ENCODE measurements at places on chromosomes 12 and 14.

GRCh38 chr12:95218150-95219133 lies 835 bp downstream of the VEZT start:
- DNase-seq: peak; percentile 61

DNA sequence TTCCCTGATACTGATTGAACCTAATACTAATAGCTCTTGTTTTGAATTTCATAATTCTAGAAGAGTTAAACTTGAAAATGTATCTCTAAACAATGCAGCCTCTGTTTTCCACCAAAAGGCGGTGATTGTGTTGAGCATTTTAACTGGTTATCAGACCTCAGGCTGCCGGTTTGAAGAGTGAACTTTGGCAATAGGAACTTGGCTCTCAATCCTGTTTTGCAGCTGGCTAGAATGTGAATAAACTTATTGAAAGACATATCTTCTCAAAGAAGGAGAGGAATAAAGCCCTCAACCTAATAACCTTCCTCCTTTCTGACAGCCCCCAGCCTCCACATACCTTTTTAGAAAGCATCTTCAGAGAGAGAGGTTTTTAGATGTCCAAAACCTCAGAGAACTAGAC lies 105.4 kb downstream of the SRGAP1 start:
- no peak for DNase-seq

DNA sequence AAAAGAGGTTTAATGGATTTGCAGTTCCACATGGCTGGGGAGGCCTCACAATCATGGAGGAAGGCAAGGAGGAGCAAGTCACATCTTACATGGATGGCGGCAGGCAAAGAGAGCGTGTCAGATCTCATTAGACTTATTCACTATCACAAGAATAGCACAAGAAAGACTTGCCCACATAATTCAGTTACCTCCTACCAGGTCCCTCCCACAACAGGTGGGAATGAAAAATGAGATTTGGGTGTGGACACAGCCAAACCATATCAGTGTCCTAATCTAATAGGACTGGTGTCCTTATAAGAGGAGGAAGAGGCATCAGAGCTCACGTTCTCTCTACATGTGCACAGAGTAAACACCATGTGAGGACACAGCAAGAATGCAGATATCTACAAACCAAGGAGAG lies 25.9 kb downstream of the DYRK2 start:
- no peak for DNase-seq

- DNase-seq: no peak
Measured at GRCh38 chr12:40171501-40171900, 53.3 kb upstream of the LRRK2 start.

GRCh38 chr12:93019212-93019927 lies 90.3 kb upstream of the EEA1 start:
- no peak for DNase-seq

GRCh38 chr12:68428724-68429501 lies 96.8 kb upstream of the MDM1 start:
- peak; percentile 61 for DNase-seq

GRCh38 chr12:92080911-92081285 lies 64.7 kb downstream of the BTG1 start:
- DNase-seq: peak; percentile 53

DNA sequence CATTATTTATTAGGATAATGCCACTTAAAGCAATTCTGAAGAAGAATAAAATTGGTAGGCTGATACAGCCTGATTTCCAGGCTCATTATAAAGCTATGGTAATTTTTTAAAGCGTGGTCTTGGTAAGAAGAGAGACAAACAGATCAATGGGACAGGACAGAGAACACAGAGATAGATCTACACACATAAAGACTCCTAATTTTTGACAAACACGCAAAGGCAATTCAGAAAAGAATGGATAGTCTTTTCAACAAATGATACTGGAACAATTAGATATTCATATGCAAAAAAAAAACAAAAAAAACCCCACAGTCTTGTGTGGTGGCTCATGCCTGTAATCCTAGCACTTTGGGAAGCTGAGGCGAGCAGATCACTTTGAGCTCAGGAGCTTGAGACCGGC lies 25.9 kb upstream of the MEG3 start:
- no peak for DNase-seq

GRCh38 chr14:30864934-30865333 lies 9.4 kb upstream of the COCH start:
- DNase-seq: no peak

Measured in fibroblast of skin of scalp (primary cell).